ENCODE measurements at places on chromosomes 1 and 21.
A peak's percentile ranks its signal among the peaks of the same experiment; 100 is the strongest.

GRCh38 chr1:63327417-63328054 is 5.2 kb downstream of the FOXD3 start:
- peak; percentile 74 for DNase-seq

DNA sequence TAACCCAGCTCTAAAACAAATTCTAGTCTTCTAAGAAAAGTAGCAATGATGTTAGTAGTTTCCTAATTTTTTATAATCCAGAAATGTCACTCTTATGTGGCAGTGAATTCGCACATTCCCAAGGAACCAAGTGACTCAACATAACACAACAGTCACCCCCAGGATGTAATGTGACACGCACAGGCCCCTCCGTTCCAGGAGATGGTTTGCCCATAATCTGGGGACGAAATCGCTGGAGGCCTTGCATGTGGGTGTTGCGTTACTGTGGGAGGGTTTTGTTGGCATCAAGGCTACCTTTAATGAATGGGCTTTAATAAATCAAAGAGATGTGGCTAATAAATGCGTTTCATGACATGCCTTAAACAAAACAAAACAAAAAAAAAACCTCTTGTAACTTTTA is 50.9 kb downstream of the EVA1C start:
- DNase-seq = no peak

DNA sequence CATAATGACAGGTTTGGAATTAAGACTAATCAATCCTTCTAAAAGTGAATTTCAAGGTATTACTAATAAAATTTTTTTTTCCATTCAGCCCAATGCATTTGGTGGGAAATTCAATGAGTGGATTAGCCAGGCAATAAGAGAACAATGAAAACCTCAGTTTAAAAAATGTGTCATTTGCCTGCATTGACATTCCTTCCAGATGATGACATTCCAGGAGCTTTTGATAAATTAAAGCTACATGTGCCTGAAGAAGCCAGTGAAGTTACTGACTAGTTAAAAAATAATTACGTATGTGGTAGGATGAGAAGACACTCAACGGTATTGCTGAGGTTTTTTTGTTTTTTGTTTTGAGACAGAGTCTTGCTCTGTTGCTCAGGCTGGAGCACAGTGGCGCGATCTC is 37.9 kb upstream of the RC3H1 start:
- DNase-seq = no peak

GRCh38 chr1:35847935-35848565 is 35.0 kb upstream of the AGO1 start:
- DNase-seq = no peak

DNA sequence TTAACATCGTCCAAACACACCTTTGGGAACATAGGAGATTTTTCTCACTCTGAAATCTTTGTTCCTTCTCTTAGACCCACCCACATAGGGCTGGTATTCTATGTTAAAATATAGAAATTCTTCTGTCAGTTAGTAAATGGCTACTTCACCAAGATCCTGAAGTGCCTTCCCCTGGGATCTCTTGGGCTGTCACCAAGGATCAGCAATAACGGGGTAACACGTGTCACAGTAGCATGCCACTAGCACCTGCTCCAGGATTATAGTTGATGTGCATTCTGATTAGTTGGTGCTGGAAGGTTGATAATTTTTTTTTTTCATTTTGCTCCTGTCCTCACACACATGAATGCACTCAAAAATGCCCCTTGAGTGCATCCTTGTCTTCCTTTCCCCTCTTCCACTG is 298.7 kb downstream of the NTNG1 start:
- no peak for DNase-seq

DNA sequence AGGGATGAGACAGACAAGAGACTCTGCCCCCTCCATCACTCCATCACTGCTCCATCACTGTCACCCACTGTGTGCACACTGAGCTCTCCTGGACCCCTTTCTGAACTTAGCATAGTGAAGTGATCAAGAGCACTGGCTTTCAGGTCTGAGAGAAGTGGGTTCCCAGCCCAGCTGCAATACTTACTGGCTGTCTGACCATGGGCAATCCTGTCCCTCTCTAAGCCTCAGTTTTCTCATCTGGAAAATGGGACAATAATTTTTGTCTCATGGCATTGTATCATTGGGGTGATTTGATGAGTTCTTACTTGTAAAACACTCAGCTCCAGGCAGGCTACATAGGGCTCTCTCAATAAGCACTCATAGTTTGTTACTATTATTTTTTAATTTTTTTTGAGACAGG is 7.5 kb upstream of the RPS6KA1 start:
- DNase-seq = no peak

- no peak for DNase-seq
Measured at GRCh38 chr1:222829868-222830267, 15.0 kb downstream of the DISP1 start.

GRCh38 chr1:215292932-215293331 is 210.4 kb downstream of the KCNK2 start:
- no peak for DNase-seq

GRCh38 chr1:231236208-231236591 is 4.8 kb upstream of the GNPAT start:
- no peak for DNase-seq

GRCh38 chr1:151534662-151535278 is 5.3 kb upstream of the TUFT1 start:
- peak; percentile 65 for DNase-seq

DNA sequence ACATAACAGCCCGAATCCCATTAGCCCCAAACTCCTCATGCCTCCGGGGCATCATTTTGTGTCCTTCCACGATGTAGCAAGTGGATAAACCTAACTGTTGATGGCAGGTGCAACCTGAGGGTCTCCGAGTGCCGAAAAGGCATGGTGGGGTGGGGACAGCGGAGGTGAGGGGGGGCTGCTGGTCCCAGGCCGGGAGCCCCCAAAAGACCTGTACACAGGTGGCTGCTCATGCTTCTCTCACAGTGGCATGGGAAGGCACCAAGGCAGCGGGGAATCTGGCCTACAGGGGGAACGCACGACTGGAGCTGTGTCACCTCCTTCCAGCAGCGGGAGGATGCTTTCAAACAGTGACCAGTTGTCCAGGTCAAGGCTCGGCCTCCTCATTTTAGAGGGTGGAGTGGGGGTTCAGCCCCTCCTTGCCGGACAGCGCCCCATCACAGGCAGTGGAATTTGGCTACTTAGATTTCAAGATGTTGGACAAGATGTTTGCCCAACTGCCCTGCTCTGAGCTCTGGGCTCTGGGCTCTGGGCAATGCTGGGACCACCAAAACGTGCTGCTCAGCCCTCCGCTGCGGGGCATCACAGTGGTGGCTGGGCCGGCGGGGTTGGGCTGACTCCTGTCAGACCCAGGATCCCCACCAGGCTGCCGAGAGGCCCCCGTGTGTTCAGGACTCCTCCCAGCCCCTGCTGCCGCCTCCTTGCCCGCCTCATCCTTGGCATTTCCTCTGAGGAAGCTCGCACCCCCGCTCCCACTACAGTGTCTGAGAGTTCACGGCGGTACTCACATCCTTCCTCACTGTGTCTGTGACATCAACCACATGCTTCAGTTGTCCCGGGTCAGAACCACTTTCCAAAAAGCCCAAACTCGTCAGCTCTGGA is 7.6 kb downstream of the DNMT3L start:
- no peak for DNase-seq

GRCh38 chr1:18198260-18198659 is 90.7 kb downstream of the IGSF21 start:
- DNase-seq = no peak

All from left colon (tissue), 2 donors.